ENCODE measurements at places on chromosomes 13 and 19.

GRCh38 chr13:44576351-44577235 is 463 bp upstream of the TSC22D1 start:
- no peak for DNase-seq

DNA sequence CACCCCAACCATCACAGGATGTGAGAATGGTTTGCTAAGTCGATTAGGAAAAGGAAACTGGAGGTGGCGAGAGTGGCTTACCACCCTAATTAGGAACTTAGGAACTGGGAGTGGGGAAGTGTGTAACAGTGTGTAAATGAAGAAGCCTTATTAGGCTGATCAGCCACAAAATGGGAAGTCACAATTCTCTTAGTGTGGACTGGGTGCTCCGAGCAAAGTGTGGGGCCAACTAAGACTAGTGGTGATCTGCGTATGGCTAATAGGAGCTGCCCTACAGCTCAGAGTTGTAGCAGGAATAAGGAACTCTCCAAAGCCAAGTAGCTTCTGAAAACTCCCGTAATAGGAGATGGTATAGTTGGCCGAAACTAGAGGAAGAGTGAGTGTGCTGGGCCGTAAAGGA is 7.6 kb downstream of the SIGLEC11 start:
- DNase-seq: no peak

- no peak for DNase-seq
Observed at GRCh38 chr13:25281193-25281934, 5.9 kb downstream of the MTMR6 start.

GRCh38 chr13:79781829-79782540 is 301.0 kb downstream of the NDFIP2 start:
- DNase-seq: no peak

GRCh38 chr19:43956827-43957226 is 5.8 kb downstream of the ZNF221 start:
- DNase-seq: no peak
